CD8-positive, alpha-beta T cell (primary cell): ENCODE measurements at places on chromosomes 2 and 18.

- DNase-seq = no peak
Observed at GRCh38 chr2:100260712-100261620, 61.3 kb downstream of the LONRF2 start.

GRCh38 chr2:19654310-19655090 lies 247.3 kb downstream of the TTC32 start:
- no peak for DNase-seq

GRCh38 chr2:47868611-47869352 lies 37.5 kb downstream of the FBXO11 start:
- DNase-seq = no peak

DNA sequence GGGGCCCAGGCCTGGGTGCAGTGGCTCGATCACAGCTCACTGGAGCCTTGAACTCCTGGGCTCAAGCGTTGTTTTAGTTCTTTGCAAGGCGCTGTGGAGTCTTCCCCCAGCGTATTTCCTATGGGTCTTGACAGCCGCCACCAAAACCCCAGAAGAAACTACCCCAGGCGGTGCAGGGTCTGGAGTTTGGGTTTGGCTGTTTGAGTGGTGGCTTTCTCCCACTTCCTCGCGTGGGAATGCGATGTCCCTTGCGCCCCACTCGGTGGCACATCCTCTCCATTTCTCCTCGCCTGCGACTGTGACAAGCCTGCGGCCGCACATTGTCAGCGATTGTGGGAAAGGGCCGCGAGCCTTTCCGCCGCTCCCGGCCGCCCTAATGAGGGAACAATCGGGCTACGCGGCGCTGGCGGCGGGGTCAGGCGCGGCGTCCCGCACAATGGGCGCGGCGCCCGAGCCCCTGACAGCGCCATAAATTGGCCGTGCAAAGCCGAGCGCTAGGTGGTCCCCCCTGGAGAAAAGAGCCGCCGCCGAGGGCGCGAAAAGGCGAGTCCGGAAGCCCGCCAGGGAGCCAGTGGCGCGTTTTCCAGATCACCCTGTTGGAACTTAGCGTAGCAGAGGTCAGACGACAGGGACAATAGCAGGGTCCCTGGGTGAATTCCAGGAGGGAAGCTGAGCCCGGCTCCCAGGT lies 194.9 kb upstream of the POU3F3 start:
- DNase-seq = no peak

DNA sequence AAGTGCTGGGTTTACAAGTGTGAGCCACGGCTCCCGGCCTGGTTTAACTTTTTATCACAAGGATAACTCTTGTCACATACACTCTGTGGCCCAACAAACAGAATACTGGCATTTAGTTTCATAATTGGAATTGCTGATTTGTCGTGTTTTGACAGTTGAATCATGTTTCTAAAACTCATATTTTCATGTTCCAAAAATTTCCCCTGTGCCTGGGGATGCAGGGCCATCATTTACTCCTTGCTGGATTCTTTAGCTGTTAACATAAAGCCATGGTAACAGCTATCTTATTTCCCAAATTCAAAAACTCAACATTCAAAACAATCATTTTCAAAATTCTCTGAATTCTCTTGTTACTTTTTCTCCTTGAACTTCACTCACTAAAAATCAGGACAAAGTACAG lies 16.5 kb upstream of the ATG16L1 start:
- DNase-seq = no peak
